NCI-H1417 treated with DMSO at 0.1 percent for 48 hours (cell line): ENCODE measurements at places on chromosomes 3 and 15.

GRCh38 chr3:64358853-64359252, 133.6 kb upstream of the PRICKLE2 start:
- DNase-seq, result no peak

DNA sequence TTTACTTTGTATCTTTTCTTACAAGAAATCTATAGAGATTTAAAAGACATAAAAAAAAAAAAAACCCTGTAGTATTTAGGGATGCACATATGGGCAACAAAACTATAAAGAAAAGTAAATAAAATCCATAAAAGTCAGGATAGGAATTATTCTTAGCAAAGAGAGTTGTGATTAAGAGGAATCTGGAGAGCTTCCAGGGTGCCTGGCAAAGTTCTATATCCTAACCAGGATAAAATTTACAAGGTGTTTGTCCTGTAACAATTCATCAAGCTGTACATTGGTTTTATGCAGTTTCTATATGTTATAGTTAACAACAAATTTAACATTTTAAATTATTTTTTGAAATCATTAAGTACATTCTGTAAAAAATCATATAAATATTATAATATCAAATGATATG, 7.9 kb downstream of the SECISBP2L start:
- no peak for DNase-seq

DNA sequence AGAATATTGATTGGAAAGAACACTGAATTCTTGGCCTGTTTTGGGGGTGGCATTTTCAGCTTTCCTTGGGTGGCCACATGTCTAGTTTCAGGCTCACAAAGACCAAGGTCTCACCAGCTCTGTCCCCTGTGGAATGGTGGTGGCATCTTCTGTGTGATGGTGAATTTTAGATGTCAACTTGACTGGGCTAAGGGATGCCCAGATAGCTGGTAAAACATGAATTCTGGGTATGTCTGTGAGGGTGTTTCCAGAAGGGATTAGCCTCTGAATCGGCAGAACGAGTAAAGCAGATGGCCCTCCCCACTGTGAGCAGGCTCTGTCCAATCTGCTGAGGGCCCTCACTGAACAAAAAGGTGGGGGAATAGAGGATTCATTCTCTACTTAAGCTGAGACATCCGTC, 34.4 kb upstream of the MYZAP start:
- DNase-seq, result no peak

DNA sequence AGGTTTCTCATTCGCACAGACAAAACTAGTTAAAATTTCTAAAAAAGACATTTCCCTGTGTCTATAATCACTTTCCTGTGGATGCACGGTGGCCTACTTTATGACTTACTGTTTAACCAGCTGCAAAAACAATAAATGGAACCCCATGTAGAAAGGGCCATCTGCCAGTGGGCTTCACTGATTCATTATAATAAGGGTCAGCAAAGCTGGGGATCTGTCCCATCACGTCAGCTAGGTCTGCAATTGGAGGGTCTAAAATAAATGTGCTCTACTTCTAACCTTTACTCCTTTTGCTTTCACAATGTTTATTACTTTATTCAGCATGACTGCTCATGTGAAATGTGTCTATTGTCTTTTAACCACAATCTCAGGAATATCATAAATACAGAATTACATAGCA, 43.1 kb upstream of the NMD3 start:
- no peak for DNase-seq

GRCh38 chr3:16707260-16707659, 102.0 kb upstream of the DAZL start:
- no peak for DNase-seq

DNA sequence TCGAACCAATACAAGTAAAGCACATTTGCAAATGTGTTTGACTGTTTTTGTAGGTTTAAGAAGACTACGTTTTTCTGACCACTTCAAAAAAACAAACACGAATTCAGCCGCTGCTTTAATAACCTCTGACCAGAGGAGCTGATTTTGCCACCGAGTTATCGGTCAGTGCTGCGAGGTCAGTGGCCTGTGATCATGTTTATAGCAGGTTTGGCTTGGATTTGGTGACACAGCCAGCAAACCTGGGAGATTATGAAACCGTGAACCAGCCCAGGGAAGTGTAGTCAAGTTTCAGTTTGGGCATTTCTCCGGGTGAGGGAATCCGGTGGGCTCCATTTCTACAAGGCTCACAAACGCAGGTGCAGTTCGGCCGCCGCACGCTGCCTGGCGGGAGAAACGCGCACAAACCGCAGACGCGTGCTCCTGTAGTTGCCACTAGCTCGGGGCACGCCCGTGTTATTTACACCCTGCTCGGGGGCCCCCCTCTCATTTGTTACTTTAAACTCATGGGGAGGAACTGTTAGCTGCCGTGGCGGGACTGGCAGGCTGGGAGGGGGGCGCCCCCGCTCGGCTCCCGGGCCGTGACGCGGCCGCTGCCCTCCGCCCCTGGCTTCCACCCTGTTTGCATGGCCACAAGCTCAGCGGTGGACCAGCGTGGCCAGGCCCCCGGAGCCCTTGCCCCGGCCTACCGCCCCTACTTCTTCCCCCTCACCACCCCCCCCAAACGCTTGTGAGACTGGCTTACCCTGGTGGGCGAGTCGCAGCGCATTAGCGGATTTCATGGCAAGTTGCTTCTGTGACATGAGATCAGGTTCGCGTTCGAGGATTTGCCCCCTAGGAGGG, 13.6 kb upstream of the ONECUT1 start:
- DNase-seq, result no peak

GRCh38 chr3:184572633-184573270, 11.2 kb downstream of the EPHB3 start:
- DNase-seq, result no peak

DNA sequence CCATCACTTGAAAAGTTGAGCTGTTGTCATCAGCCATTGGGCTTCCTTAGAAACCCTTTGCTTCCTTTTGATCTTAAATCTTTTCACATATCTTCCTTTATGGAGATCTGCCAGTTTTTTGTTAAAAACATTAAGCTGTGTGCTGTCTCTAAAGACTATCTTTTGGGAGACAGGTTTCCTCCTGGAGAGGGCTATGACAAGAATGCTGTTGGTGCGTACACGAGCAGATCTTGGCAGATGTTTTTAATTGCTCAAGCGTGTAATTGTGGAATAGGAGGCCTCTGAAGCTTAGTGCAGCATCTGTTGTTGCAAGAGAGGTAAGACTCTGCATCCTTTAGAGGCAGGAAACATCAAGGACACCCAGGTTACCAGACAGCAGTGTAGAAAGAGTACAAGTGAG, 56.8 kb downstream of the PHLDB2 start:
- no peak for DNase-seq

DNA sequence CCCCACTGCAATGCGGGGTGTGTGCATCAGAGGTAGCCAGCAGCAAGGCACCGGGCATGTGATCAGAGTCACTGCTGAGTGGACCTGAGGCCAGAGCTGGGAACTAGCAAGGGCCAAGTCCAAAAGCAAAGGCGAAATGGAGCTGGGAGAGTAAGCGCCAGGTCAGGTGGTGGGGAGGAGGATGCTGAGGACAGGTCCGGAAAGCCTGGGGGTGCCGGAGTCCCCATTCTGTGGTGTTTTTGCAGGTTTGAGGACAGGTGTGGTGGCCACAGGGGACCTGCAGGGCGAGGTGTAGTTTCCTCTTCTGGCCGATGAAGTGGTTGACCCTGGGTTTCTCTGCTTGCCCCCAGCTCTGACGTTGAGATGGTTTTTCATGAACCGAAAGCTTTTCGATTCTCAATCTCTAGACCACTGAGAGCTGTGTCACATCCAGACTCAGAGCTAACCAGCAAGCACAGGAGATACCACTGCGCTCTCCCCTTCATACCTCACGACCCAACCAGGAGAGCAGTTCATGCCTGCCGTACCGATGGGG, 35.0 kb upstream of the HES1 start:
- DNase-seq, result no peak

- DNase-seq, result no peak
Observed at GRCh38 chr3:107201146-107201545, 176.1 kb upstream of the CCDC54 start.

- no peak for DNase-seq
Observed at GRCh38 chr3:188268336-188268735, 114.4 kb downstream of the LPP start.

GRCh38 chr3:89449086-89449485, 341.7 kb downstream of the EPHA3 start:
- DNase-seq, result no peak

- DNase-seq, result no peak
Observed at GRCh38 chr15:76929011-76929760, 2.4 kb upstream of the RCN2 start.

DNA sequence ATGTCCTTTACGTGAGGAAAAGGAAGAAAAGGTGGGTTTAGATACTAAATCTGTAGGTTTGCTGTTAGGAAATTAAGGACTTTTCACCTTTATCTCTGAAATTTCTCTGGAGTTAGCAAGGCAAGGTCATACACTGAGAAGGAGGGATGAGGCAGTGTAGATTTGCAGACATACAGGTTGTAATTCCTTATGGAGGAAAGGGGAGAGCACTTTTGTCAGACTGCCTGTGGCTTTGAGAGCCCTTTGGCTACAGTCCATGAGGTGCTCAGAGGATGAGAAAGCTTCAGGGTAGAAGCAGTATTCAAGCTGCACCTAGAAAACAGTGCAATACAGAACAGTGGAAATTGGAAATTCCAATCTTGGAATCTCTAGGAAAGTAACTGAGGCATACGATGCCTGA, 8.3 kb downstream of the RPL14 start:
- DNase-seq, result no peak

- DNase-seq, result no peak
Observed at GRCh38 chr15:68343579-68344225, 66.2 kb downstream of the FEM1B start.

- DNase-seq, result no peak
Observed at GRCh38 chr15:26287381-26287780, 424.3 kb upstream of the ATP10A start.

DNA sequence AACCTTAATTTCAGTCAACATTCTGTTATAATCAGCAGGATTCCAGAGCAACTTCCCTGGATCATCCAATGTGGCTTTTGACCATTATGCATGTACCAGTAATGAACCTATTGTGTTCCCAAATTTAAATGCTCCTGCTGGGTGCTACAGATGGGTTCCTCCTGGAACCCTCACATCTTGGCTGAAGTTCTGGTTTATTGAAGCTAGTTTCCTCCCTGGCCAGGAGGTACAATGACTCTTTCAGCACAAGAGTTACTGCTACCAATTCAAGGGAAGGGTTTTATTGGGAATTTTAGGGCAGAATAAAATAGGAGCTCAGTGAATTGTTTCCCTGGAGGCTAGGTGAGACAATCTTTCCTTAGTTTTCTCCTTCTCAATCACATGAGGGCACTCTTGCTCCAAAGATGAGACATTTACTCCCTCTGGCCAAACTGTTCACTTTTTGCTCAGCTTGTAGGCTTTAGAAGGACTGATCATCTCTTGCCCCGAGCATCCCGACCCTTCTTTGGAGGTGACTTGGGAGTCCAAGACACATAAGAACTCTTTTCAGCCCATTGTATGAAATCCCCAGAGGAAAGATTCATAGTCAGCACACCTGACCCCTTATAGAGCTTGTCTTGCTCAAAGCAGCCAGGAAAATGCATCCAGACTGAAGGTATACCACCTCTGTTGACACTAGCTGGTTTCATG, 8.8 kb upstream of the NPHP3 start:
- no peak for DNase-seq

DNA sequence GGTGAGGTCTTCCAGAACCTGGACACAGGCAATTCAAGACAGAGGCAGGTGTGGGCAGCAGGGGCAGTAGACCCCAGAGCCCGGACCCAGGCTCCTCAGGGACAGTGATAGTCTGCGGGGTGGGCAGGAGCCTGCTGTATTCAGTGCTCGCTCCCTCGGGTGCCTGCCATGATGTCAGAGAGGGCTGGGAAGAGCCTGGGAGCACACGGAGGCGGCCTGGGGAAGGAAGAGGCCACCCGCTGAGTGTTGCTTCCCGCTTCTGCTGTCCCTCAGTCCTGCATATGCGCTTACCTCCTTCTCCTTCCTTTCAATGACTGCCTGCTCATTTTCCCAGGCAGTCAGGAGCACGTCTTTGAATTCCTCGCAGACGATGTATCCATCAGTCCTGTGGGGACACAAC, 22.8 kb downstream of the TMEM43 start:
- DNase-seq, result no peak

DNA sequence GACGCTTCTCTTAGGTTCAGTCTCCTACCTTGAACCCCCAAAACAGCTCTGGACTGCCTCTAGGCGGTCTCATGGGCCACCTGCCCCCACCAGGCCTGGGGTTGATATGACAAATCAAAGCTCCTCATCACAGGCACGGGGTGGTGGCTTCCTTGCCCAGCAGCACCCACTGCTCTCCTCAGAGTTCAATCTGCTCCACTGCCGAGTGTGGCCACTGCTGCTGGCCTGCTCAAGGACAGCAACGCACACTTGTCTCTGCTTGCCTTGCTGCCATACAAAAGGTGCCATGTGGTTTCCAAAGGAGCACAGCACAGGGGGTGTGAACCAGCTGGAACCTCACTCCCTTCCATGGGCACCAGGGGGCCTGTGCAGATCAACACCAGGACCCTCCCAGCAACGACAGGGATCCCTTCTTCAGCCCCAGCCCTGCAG, 10.2 kb downstream of the KBTBD13 start:
- no peak for DNase-seq

DNA sequence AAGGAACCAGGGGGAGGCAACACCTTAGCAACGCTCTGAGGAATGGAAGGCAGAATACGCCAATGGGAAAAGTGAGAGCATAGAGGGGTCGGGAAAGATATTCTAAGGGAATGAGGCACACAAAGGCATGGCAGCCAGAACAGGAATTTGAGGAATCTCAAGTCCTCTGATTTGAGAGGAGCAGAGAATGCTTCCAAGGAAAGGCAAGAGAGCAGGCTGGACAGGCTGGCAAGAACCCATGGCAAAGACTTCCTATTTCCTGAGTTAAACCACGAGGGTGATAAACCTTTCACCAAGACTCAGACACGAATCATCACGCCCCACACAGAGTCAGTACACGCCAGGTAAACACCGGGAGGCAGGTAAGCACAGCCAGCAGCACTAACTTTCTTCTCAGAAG, 109.8 kb downstream of the IGF2BP2 start:
- no peak for DNase-seq

GRCh38 chr3:22089284-22089683, 338.3 kb upstream of the ZNF385D start:
- peak; percentile 16 for DNase-seq

- no peak for DNase-seq
Observed at GRCh38 chr15:44034933-44035624, 160.0 kb downstream of the FRMD5 start.

DNA sequence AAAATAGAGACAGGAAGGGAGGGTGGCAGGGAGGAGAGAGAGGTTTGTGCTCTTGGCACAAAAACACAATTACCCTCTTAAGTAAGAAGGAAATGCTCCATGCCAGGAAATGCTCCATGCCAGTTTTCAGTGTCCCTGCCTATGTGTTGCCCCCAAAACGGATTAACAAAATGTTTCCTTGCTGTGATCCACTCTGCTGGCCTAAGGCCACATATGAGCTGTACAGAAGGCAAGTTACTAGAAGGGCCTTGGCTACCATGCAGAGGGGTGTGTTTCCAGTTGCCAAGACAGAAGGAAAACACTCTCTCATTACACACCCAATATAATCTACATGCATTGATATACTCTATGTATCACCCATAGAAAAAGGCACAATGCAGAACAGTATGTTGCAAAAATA, 98.2 kb upstream of the PTPRG start:
- DNase-seq, result no peak

GRCh38 chr3:172313671-172314070, 134.6 kb downstream of the GHSR start:
- no peak for DNase-seq
